Tongue (tissue), 3 donors: ENCODE measurements at places on chromosomes 1 and 21.

DNA sequence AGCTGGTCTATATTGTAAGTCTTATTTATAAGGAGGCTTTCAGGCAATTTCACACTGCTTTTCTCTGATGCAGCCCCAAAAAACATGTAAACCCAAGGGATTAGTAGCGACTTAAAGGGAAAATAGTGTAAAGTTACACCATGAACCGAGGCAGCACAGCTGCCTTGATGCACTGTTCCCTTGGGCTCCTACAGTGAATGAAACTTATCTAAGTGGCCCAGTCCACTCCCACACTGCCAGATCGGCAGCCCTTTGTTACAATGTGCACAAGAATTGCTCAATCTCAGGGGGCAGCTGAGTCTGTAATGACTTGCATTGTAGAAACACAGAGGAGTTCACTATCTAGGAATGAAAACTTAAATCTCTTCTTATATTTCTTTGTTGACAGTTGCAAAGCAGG, 120.8 kb upstream of the ADGRL2 start:
- DNase-seq = peak; percentile 72

GRCh38 chr1:21939650-21940374, 2.7 kb upstream of the HSPG2 start:
- DNase-seq = peak; percentile 97

DNA sequence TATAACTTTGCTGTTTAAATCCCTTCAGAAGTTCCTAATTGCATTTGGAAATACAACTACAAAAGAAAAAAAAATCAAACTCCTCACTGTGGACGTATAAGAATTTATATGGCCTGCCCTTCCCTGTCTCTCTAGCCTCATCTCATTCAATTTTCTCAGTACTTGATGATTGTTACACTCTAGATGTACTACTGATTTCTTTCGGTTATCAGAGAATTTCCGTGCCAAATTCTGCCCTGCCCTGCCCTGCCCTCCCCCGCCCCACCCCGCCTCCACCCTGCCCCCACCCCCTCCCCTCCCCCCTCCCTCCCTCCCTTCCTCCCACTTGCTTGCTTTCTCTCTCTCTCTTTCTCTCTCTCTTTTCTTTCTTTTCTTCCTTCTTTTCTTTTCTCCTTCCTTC, 71.7 kb upstream of the MPC2 start:
- no peak for DNase-seq

GRCh38 chr1:112872551-112872962, 83.4 kb downstream of the SLC16A1 start:
- DNase-seq = no peak

DNA sequence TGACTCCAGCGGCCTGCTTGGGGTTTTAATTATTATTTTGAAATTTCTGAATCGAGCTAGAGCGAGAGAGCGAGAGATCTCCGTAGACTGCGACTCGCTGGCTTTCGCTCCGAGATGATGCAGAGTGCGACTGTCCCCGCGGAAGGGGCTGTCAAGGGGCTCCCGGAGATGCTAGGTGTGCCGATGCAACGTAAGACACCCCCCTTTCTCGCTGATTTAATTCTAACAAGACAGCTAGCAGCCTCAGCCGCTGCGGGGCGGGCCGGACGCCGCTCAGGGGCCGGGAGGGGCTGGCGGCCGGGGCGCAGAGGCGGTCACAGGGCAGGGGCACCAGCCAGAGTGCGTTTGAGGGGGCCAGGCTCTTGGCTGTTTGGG, 339 bp downstream of the LHX4 start:
- DNase-seq = peak; percentile 10

DNA sequence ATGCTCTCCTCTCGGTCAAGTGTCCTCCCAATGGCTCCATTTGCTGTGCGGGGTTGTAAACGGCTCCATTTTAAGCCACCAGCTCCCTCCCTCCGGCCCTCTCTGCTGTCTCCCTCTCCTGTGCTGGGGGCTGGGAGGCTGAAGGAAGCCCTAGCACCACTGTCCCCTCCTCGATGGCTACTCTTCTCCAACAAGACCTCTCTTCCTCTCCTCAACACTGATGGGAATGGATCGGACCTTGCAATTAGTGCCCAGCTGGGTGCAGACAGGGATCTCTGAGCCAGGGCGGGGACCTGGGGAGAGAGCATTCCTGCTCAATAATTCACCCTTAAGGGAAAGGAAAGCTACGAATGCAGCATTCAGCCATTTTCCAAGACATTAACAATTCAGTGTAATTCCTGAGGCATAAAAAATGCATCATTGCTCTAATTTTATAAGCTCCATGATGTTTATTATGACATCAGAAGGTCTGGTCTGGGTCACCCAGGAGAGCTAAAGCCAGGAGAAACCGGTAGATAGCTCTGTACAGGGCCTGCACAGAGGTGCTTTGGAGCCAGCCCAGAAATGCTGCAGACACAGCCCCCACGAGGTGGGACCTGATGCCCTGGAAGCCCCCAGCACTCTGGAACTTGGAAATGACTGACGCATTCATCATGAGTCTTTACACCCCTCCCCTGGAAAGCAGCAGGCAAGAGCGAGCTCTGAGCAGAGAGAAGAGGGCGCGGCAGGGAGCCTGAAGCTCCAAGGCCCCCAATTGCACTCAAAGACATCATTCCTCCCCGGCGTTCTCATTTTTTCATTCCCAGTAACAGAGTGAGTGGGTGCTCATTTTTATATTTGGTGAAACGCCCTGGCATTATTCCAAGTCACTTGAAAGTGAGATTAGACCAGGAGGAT, 76.2 kb upstream of the VAMP3 start:
- DNase-seq = no peak

- peak; percentile 8 for DNase-seq
Measured at GRCh38 chr21:41536076-41536826, 28.3 kb upstream of the TMPRSS2 start.
